Left colon (tissue), 2 donors: ENCODE measurements at places on chromosomes 2 and 18. TPM values are rescaled to one million over a fixed set of nuclear protein-coding genes. Genes with fewer than 3 reads are reported as not detected.

Gene SERPINB2
- not detected for total RNA-seq

Gene DAW1
- total RNA-seq, result not detected

Gene ZNF385B
- 1.2 TPM for total RNA-seq

Gene IL36G
- not detected for total RNA-seq

Gene COMMD1
- 29.4 TPM for total RNA-seq

Gene RTP5
- total RNA-seq, result not detected

Gene PAPOLG
- 9.3 TPM for total RNA-seq
